ENCODE measurements at places on chromosomes 3 and 15. TPM values are rescaled to one million over a fixed set of nuclear protein-coding genes. Genes with fewer than 3 reads are reported as not detected.

- DNase-seq = peak; percentile 26
These were observed 106.6 kb upstream of the TMC3 start for GRCh38 chr15:81480645-81481053.

DNA sequence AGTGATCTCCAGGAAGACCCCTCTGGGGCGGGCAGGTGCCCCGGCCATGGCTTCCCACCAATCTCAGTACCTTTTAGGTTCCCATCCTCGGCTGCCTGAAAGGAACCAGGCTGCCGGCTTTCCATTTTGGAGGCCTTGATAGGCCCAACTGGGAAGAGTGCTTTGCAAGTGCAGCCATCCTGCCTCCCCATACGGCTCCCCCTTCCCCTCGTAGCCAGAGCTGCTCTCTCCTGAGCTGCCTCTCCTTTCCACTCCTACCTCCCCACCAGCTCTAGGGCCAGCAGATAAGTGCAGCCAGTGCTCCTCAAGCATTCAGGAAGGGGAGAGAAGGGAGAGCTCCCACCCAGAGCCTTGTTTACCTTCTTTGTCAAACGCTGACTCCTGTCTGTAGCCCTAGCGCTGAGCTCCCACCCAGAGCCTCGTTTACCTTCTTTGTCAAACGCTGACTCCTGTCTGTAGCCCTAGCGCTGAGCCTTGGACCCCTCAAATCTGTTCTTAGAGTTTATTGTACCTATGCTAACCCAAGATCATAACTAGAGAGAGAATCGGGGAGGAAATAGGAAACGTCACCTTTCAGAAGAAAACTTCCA is 133.0 kb downstream of the LRRK1 start:
- no peak for DNase-seq

GRCh38 chr3:184604615-184605290 is 43.2 kb downstream of the EPHB3 start:
- DNase-seq = no peak

DNA sequence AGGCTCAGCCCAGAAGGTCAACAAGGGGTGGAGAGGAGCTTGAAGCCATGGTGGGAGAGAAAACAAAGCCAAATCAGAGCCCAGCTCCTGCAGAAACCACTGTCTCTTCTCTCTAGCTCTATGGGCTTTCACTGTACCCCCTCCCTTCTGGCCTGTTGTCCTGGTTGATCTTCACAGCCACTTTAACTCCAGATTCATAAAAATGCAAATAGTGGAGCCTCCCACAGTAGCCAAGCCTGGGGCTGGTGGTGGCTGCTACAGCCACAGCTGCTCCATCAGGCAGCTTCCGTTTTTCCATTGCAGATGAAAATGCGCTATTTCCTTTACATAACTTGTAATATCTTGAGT is 20.7 kb upstream of the CAV3 start:
- no peak for DNase-seq

TMEM158 gene
- 0.62 TPM for total RNA-seq

DNA sequence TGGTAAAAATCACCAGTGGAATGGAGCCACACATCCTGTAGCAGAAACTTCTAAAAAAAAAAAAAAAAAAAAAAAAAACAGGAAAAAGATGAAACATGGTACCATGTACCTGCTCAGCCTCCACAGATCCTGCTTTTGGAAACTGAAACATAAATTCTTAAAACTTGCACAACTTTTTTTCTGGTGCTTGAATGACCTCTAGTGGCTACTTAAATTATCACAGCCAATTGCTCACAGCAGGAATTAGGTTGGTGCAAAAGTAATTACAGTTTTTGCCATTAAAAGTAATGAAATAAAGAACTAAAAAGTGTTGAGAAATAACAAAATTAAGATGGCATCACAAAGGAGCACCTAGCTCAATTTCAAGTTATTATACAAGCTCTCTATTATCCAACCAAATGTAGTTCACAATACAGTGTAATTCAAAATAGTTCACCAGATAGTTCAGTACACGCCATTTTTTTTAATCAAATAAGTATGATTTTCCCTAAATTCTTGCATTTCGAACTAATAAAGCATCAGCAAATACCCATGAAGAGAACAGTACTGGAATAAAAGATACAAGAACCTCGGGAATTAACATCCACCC is 80.6 kb downstream of the ULK4 start:
- DNase-seq = no peak

GRCh38 chr15:83747050-83747717 is 93.3 kb downstream of the ADAMTSL3 start:
- no peak for DNase-seq

ABHD10 gene
- total RNA-seq = 50.1 TPM

RAB43 gene
- total RNA-seq = 2.8 TPM

- no peak for DNase-seq
These were observed 4.0 kb downstream of the INAFM2 start for GRCh38 chr15:40327457-40327856.

GRCh38 chr3:46280105-46280797 is 38.0 kb downstream of the CCR3 start:
- DNase-seq = no peak

DNA sequence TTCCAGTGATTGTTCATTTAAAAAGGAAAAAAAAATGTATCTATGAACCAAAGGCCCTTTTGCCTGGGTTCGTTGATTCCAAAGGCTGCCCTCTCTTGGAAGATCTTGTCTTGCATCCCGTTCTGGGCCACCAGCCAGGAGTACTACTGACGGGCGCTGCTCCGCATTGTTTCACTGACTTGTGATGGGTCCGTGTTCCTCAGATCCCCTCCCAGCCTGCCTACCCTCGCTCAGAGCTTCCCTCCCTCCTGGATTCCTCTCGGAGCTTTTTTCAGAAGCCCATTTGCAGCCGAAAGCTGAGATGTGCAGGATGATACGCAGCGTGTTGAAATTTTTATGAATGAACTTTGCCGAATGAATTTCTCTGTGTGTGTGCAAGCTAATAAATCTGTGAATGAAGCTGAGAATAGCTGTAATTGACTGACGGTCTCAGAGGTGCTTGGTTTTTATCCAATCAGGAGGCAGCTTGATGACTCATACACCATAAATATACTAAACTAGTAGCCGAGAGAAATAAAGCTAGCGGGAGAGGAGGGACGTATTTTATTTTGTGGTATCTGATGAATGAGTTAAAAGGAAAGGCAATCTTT is at the start of gene SHC4:
TSS of gene SHC4 (minus strand) at position 396 of the 590 bp plus-strand sequence. CDS start 904 bp downstream, outside the sequence.
- peak; percentile 56 for DNase-seq

ILDR1 gene
- not detected for total RNA-seq

DNA sequence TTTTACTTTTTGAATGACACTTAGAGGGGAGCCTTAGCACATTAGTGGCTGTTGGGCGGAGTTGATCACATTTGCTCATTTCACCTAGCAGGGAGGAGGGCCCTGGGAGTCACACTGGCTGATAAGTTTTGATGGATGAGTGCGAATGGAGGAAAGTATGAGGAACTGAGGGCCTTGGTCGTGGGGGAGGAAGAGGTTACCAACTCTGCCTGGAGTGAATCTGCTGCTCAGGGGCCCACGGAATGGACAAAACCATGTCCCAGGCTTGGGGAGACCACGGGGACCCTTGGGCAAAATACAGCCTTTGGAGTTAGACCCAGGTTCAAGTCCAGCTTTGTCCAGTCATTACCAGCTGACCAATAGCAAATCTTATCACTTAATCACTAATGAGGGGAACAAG is 5.1 kb upstream of the FLNB start:
- no peak for DNase-seq

PPARG gene
- total RNA-seq = 23.0 TPM

GOLGA6A gene
- not detected for total RNA-seq

DNA sequence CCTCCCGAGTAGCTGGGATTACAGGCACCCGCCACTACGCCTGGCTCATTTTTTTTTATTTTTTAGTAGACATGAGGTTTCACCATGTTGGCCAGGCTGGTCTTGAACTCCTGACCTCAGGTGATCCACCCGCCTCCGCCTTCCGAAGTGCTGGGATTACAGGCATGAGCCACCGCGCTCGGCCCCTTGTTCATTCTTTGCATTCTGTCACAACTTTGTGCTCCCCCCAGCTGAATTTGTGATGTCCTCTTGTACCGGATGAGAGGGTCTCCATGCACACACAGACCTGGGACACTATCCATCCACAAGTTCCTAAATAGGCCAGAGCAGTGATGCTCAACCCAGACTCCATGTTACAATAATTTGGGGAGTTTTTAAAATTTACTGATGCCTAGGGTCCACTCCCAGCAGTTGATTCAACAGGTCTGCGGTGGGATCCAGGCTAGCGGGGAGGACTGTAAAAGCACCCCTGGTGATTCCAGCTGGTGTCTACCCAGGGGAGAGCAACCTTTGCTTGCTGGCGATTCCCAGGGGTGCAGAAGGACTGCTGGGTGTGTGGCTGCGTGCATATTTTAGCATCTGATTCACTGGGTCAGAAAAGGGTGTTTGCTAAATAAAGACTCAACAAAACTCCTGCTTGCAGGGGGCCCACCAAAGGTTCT is 1.0 kb downstream of the RASSF1 start:
- DNase-seq = no peak

DMXL2 gene
- total RNA-seq = 9.8 TPM

DNA sequence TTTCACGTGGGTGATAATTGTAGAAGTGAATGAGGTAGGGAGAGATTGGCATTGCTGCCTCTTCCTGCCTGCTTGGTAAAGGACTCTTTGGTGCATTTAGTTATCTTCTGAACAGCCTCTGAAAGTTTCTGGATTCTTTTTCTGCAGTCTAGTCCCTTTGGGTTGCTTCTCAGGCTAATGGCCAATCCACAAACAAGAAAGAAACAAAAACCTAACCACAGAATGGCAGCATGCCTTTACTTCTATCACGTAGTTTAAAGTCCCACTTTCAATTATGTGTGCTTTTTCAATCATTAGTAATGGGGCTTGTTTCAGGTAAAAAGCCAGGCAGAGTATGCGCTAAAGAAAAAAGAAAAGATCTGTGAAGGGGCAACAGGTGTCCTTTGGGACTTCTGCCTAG is 7.4 kb downstream of the FGF12 start:
- no peak for DNase-seq

DNA sequence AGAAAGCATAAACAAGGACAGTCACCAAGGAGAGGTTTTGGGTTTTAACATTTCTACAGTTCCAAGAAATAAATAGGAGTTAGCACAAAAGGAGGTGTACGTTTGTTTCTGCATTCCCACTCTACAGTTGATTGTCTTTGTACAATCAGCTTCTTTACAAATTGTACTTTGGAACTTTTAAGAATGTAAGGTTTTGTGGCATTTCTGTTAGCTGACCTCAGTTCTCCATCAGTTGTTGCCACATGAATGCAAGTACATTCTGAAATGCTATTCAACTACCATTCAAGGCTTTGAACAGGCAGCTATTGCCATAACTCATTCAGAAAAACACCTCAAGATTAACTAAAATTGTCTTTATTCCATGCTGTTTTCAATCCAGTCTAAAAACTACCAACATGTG is 253.2 kb upstream of the UBE2E1 start:
- no peak for DNase-seq

- DNase-seq = no peak
These were observed 174.4 kb upstream of the LPP start for GRCh38 chr3:187979564-187979963.

DNA sequence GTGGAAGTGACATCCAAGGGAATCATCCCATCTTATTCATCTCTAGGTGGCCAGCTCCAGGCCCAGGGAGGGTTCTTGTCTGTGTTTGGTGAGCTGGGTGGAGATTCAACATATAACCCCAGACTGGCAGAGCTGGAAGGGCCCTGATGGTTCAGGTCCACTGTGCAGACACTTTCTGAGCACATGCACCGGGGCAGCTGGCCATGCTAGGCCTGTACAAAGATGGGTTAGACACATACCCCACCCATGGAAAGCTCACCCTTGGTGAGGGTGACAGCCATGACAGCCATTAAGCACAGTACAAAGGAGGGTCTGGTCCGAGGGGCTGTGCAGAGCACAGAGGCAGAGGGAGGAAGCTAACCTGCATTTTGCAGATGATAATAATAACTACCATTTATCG is 100.4 kb downstream of the CORO2B start:
- DNase-seq = no peak

DNA sequence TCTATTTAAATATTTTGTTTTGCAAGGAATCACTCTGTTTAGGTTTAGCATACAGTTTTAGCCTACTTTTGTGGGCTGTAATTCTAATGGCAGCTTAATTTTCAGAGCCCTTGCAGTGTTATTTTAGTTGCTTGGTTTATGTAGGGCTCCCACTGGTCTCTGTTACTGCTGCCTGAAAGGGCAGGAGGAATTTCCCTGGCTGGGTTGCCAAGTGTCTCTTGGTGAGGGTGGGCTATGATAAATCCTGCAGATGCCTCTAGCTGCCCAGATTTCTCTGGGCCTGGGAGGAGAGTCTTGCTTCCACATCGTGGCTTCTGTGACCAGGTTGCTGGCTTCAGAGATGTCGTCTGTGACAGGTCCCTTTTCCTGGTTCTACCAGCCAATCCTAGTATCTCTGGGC is 36.2 kb downstream of the ILDR1 start:
- DNase-seq = no peak

GRCh38 chr3:138854204-138854603 is 19.5 kb upstream of the PIK3CB start:
- DNase-seq = no peak

ISL2 gene
- total RNA-seq = not detected

GRCh38 chr3:34725774-34726173 is 913.6 kb upstream of the ARPP21 start:
- no peak for DNase-seq

- no peak for DNase-seq
These were observed 297.3 kb downstream of the GABRB3 start for GRCh38 chr15:26475554-26475953.

- no peak for DNase-seq
These were observed 19.8 kb downstream of the RAB7A start for GRCh38 chr3:128745742-128746141.

IL20RB gene
- 0.50 TPM for total RNA-seq

GOLGA6L1 gene
- total RNA-seq = not detected

KBTBD12 gene
- 27.0 TPM for total RNA-seq

- DNase-seq = no peak
These were observed 407.3 kb downstream of the TBL1XR1 start for GRCh38 chr3:176789947-176790346.

MYO5A gene
- 6.1 TPM for total RNA-seq

Measured in heart left ventricle (tissue), 16 donors.